Esophagus mucosa (tissue), 1 donor: ENCODE measurements at places on chromosomes 5 and 9. TPM values are rescaled to one million over a fixed set of nuclear protein-coding genes. Genes with fewer than 3 reads are reported as not detected.
A peak's percentile ranks its signal among the peaks of the same experiment; 100 is the strongest.

Gene SREK1IP1
- total RNA-seq, result 33.5 TPM

Gene PRUNE2
- 4.9 TPM for total RNA-seq

Gene ERCC8
- total RNA-seq, result 8.5 TPM

Gene KLHL3
- 4.4 TPM for total RNA-seq

Gene TLR4
- 1.0 TPM for total RNA-seq

Gene C9orf152
- 0.60 TPM for total RNA-seq

Gene LEAP2
- total RNA-seq, result 0.68 TPM

Gene CDHR2
- total RNA-seq, result not detected

Gene FSD1L
- total RNA-seq, result 2.3 TPM

- ATAC-seq, result no peak
These were observed 345.5 kb upstream of the PAPPA start for GRCh38 chr9:115808108-115808507.

DNA sequence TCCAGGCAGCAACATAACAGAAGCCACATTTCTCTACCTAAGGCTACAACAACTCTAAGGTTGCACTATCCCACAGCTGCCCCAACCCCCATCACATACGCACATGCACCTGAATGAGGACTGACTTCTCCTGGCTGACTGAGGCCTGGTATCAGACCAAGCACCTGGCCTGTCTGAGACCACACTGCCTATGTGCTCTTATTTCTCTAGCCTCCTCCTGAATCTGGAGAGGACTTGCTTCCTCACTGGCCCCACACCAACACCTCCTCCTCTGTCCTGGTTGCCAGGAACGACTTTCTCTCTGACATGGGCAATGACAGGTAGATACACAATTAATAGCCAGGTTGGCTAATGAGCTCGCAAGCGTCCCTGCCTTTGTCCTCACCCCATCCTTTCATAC lies 14.9 kb upstream of the VDAC1 start:
- ATAC-seq, result peak; percentile 33

DNA sequence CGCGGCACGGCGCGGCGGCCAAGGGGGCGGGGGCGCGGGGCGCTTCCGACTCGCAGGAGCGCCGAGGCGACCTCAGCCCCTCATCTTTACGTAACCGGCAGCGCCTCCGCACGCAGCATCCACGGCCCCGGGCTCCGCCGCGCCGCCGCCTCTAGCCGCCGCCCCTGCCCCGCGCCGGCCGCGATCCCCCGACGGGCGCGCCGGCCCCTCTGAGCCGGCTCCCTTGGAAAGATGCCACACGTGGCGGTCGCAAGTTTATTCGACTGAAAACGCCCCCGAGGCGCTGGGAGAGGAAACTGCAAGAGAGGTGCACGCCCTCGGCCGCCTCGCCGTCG lies 1.0 kb downstream of the KLF9 start:
- ATAC-seq, result peak; percentile 14

- no peak for ATAC-seq
These were observed 553.1 kb downstream of the LRRC70 start for GRCh38 chr5:63131626-63132285.

DNA sequence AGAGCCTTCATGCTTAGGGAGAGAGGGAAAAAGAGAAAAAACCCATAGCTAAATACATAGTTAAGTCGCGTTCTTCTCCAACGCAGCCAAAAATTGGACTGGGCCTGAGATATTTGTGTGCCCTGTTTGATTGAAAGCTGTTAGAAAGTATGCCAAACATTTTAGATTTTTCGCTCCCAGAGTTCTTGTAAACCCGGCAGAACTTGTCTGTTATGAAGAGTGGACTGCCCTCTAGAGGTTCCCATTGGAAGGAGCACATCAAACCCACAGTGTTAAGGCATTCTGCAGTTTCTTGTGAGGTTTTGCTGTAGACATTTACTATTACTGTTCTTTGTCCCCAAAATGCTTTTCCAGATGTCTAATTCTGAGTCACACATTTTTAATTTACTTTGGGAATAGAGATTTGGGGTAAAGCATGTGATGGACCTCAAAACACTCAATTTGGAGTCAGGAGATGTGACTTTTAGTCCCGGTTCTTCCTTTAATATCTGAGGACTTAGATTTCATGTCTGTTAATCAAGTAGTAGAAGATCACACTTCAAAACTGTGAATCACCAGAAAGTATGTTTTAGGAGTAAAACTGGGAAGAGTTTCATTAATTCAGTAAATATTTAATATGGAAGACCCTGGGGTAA lies 96.6 kb downstream of the PCSK1 start:
- peak; percentile 90 for ATAC-seq

DNA sequence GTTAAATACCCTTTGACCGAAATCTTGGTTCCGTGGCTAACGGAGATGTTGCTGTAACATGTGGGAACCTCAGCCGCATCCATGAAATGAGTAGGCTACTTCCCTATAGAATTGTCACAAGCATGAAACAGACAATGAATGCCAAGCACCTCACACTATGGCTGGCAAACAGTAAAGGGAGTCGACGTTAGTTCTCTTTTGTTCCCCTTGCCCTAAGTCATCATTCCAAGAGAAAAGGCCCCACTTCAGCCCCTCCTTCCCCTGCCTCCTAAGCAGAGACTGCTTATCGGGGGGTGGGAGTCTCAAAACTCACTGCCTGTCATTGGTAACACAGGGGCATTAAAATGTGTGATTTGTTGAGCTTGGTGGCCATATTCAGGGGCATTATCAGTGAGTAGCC lies 159.6 kb downstream of the MAPKAP1 start:
- no peak for ATAC-seq

DNA sequence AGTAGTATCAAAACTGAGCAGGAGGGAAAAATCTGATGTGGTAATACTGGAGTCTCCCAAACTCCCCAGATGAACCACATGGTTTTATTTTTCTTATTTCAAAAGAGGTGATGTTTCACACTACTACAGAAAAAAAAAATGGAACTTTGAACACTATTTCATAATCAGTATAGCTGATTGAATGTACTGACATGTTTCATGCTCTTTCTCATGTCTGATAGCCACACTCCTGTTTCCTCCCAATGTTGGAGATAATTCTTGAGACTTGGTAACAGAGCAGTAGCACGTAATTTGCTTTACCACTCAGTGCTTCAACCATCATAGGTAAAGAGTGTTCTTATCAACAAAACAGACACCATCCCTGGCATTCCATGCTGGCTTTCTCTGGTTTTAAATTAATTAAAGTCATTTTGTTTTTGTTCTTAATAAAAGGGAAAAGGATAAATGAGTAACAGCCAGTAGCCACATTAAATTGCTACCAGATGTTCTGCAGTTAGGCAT lies 85.2 kb downstream of the MUSK start:
- ATAC-seq, result no peak

DNA sequence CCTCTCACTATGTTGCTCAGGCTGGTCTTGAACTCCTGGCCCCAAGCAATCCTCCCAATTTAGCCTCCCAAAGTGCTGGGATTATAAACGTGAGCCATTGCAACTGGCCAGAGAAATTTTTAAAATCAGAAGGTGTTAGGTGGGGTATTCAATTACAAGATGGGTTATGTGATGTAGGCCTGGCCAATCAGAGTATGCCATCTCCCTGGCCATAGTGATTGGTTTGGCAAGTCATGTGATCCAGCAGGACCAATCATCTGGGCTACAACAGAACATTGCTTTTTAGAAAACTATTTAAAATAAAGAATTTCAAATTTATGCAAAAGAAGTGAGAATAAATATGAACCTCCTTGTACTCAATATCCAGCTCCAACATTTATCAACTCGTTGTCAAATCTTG lies 22.4 kb downstream of the NMRK1 start:
- ATAC-seq, result no peak

DNA sequence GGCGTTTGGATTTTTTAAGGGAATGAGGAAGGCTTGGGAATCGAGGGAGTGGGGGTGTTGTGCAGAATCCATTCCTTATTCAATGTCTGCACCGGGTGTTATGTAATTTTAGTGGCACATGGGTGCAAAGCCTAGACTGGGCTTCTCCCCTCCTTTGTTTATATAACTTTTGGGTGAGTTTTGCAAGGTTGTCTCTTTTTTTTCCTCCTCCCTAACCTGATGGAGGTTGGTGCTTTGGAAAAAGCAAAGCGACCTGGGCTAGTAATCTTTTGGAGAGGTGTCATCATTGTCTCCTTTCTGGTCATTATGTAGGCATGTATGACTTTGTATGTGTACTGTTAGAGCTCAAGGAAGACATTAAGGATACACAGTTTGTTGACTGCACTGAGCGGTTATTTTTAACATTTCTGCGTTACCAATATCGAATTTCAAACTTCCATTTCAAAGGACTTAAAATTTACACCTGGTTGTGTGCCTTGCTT lies 3.1 kb downstream of the SMARCA2 start:
- no peak for ATAC-seq

DNA sequence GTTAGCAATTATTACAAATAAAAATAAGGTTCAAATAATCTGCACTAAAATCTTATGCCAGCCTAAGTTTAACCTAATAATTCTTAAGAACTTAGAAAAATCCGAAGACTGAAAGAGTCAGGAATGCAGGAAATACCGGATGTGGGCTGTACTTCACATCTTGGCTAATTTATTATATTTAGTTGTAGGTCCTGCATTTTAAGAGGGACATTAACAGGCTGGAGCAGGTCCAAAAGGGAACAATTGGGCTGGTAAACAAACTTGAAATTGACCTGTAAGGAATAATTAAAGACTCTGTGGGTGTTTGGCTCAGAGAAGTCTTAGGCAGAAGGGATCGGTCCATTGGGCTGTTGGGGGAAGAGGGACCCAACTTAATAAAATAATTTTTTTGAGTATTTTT lies 18.4 kb downstream of the GLRA1 start:
- ATAC-seq, result no peak

GRCh38 chr9:126499005-126499910 lies 114.5 kb upstream of the LMX1B start:
- ATAC-seq, result peak; percentile 61

DNA sequence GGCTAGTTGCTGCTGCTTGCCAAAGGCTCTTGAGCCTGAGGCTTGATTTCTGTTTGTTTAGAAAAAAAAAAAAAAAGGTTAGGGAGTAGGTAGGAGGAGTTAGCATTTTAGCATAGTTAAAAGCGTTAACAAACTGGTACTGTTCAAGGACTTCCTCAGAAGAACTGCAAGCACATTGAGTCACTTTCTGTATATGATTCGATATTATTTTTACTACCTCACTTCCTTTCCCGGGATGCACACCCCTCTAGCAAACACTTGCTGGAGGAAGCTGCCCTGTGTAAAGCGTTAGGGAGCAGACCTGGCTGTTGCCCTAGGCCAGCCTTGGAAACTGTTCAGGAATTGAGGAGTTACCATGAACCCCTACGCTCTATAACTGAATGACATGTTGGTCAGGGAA lies 15.7 kb upstream of the CEP120 start:
- peak; percentile 91 for ATAC-seq

GRCh38 chr9:130331573-130331972 lies 66.0 kb downstream of the HMCN2 start:
- ATAC-seq, result no peak

DNA sequence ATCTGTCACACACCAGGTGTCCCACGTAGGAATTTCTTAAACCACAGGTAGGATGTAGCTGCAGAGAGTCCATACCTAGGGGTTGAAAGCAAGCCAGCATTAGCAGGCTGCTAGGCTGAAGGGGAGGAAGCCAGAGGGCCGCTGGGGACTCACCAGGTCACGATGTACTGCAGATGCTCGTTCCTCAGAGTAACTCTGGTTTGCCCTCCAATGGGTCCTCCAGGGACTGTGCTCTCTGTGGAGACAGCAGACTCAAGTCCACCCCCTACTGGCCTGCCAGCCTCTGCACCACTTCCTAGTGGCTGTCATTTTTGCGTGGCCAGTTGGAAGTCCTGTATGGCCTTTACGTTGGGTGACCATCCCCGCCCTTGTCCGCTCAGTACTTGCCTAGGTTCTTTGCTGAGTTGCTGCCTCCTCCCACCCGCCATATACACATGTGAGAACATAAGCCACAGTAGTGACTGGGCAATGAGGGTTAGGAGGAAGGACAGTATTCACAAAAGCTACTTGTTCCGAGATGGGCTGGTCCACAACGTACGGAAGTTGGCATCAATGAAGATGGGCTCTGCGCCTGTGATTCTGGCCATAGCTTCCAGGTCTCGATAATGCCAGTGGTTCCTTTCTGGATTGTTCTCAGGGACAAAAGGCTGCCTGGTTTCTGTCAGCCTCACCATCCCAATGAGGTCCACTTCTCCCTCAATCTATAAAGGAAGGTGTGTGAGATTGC lies 4.1 kb downstream of the RPL7A start:
- ATAC-seq, result peak; percentile 11

DNA sequence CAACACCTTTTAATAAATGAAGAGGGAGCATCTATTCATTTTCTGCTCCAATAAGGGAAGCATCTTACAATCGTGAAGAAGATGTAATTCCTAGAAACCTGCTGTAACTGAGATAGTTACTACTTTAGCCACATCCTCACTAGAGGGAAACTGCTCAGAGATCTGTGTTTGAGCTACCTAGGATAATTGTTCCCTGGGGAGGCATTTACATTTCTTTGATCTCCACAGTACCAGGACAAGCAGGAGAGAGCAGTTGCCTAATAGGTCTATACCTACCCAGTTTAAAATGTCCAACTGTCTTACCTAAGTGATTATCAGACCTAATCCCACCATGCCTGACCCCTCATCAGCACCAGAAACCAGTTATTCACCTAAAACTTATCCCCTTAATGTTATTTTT lies 196.9 kb downstream of the TUSC1 start:
- ATAC-seq, result no peak

- no peak for ATAC-seq
These were observed 44.1 kb downstream of the GAS1 start for GRCh38 chr9:86902991-86903733.

- peak; percentile 54 for ATAC-seq
These were observed 249.6 kb downstream of the FANCC start for GRCh38 chr9:95067897-95068296.

- ATAC-seq, result no peak
These were observed 24.3 kb upstream of the RASGRF2 start for GRCh38 chr5:80935811-80936385.

DNA sequence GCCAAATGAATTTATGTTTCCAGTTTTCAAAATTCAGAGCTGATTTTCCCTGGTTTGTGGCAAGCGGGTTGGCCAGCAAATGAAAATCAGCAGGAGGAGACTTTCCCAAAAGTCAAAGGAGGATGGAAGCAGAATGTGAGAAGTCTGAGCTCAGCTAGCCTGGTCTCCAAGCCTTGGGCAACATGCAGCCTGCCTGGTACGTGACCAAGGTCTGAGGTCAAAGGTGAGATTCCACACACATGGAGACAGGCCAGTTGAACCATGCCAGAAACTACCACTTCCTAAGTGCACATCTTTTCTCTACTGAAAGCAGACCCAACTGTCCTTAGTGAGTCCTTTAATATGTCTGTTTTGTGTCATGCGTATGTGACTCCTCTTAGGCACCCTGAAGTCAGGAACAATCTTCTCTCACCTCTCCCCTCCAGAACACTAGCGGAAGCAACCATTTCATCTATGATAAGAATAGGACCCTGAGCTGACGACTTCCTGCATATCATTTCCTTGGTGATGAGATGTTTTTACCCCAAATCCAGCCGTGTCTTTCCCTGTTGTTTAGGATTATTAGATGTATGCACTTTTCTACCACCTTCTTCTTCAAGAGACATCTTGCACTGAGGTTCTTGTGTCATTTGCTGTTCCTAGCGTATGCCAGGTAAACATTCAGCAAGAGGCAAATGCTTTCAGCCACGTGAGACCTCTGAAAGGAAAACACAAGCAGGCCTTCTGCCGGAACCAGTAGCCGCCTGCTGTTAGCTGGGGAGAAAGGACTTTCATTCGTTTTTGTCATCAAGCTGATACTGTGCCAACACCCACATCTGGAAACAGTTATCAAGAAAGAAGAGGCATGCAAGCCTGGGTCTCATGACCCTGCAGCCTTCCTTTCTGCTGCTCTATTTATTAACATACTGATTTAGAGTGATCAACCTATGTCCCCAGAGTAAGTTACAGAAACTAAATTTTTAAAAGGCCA lies 9.7 kb upstream of the TGFBI start:
- ATAC-seq, result no peak
